ENCODE measurements at places on chromosomes 2 and 18.

- DNase-seq, result no peak
Observed at GRCh38 chr2:234971496-234971895, 19.7 kb downstream of the SH3BP4 start.

- DNase-seq, result no peak
Observed at GRCh38 chr18:50717563-50717962, 102.3 kb downstream of the MRO start.

GRCh38 chr2:63514781-63515180, 73.5 kb downstream of the WDPCP start:
- DNase-seq, result no peak

DNA sequence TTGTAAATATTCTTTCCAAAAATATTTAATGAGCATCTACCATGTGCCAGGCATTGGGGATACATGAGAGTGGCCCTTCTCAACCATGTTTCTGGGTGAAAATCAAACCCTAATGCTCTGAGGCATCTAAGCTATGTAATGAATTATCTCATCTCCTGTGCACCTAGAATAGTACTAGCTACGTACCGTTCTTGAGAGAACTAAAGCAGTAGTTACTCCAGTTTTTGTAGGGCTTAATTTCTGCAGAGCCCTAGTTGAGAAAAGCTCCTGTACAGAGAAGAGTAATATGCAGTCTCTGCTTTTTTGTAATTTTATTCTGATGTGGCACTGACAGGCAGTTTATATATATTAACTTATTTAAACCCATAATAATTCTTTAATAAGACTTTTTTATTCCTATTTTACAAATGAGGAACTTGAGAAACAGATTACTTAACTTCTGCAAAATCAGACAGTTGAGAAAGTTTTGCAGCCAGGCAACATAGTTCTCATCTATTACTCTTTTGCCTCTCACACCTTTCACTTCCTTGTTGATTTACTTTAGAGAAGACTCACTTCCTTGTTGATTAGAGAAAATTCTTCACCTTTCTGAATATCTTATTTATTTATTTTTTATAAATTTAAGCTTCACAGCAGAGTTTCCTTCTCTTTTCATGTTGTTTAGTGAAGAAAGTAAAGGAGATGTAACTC, 3.1 kb downstream of the SPOPL start:
- no peak for DNase-seq

DNA sequence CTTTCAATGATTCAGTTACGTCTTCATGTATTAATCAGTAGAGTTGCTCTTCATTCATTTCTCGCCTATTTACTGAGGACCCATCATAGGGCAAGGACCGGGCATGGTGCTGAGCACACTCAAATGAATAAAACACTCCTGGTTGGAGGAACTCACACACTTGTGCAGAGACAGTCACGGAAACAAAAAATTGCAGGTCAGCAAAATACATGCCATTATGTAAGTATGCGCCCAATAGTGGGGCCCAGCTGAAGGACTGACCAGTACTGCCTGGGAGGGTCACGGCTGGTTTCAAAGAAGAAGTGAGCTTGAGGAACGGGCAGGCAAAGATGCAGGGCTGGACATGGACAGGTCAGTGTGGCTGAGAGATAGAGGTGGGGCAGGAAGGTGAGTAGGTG, 102.9 kb downstream of the DDX1 start:
- no peak for DNase-seq

DNA sequence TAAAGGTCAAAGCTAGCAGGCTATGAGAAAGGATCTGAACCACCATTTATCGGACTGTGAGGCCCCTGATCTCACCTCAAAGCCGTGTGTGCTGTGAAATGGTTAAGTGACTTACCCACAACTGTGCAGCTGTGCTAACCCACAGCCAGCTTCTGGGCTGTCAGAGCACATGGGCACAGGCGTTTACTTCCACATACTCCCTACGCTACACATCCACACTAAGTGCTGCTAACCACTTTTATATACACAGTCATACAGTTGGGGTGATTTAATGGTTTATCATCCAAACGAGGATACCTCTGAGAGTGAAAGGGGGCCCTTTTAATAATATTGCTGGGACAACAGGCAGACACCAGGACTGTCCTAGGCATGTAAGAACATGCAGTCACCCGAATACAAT, 37.3 kb downstream of the CYRIA start:
- DNase-seq, result no peak

GRCh38 chr18:13594551-13594950, 131.8 kb downstream of the FAM210A start:
- no peak for DNase-seq

DNA sequence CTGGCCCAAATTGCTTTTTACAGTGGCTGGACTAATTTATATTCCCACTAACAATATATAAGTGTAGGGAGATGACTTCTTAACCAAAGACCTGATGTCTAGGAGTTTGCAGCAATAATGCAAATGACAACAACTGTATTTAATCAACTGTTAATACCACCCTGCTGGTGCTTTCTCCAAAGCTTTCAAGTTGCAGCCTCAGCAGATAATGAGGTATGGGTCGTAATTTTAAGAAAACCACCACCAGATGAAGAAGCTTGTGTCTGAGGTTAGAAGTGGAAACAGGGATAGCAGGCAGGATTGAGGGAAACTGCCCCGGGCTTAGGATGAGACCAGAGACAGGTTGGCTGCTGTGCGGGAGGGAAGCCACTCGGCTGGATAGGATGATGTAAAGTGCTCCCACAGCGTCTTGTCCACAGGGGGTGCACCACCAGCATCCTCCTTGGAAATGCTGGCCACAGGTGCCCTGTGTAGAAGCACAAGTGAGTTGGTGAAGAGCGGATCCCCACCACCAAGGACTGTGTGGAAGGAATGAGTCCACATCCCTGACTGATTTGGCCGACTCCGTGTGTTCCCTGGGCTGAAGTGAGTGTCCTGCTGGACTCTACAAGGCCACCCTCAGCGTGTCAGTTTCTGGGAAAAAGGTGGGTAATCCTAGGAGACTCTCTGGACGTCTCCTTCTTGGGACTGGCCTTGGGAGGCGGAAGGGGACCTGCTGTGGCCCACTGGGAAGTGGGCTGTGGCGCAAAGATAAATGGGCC, 76.1 kb upstream of the SMAD2 start:
- no peak for DNase-seq

DNA sequence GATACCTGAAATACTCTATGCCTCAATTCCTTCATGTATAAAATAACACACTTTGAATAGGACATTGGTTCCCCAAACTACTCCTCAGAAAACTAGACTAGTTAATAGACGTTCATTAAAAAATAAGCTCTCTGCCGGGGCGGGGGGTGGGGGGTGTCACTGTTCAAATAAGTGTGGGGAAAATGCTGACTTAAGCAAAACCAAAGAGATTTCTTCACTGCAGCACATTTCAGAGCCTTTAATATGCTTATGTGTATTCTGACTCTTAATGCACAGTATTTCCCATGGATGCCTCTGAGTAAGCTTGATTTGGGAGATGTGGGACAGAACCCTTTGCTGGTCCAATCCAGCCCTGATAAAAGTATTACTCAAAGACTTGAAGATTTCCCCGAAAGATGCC, 93.2 kb downstream of the LYPD6 start:
- no peak for DNase-seq

DNA sequence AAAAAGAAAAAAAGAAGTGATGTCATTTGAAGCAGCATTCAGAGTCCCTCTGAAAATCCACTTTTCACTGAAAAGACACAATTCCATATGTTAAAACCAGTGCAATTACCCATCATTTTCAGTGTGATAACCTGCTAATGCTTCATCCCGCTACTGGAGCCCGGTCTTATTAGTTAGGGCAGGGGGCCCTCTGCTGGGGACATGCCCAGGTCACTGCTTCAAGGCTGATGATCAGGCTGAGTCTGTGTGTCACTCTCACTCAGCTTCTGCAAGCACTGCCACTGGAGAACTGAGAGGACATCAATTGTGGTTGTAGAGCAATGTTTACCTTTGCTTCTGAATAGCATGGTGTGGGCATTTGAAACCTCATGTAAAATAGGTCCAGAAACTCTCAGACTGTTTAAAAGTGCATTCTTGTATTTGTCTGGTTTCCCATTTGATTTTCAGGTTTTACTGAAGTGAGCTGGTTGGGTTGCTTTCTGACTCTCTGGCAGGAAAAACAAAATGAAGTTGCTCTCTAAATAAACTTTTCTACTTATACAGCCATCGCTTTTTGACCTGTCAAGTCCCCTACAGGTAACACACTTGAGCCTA, 49.2 kb upstream of the NXPH2 start:
- peak; percentile 67 for DNase-seq

- no peak for DNase-seq
Observed at GRCh38 chr2:107693604-107694003, 133.1 kb upstream of the RGPD4 start.

GRCh38 chr2:143524559-143525401, 395.6 kb downstream of the ARHGAP15 start:
- no peak for DNase-seq

DNA sequence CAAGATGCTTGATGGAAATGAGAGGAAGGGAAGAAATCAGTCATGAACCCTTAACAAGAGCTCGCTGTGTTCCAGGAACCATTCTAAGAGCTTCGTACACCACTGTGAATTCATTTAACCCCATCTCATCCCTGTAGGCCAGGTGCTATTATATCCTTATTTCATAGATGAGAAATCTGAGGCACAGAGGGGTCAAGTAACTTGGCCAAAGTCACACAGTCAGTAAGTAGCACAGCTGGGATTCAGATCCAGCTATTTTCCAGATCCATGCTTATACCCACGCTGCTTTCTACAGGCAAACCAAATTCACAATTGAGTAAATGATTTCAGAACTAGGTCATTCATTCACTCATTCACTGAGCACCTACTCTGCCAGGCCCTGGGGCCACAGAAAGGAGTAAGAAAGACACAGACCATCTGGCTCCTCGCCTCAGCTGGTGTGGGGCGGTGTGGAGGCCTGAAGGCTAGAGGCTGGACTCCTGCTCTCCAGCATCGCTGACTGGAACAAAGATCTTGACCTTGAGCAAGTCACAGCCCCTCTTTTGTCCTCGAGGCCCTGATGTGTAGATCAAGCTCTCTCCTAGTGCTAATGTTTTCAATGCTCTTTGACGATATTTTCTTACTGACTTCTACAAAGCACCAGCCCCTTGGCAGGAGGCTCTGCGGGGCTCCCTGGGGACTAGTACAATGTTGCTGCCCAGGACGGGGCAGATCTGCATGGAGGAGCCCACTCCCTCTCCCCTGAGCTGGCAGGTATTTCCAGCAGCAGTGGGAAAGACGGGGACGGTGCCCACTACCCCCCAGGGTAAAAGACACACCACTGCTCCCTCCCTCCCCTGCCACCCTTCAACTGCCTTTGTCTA, 26.5 kb downstream of the STEAP3 start:
- DNase-seq, result peak; percentile 41

DNA sequence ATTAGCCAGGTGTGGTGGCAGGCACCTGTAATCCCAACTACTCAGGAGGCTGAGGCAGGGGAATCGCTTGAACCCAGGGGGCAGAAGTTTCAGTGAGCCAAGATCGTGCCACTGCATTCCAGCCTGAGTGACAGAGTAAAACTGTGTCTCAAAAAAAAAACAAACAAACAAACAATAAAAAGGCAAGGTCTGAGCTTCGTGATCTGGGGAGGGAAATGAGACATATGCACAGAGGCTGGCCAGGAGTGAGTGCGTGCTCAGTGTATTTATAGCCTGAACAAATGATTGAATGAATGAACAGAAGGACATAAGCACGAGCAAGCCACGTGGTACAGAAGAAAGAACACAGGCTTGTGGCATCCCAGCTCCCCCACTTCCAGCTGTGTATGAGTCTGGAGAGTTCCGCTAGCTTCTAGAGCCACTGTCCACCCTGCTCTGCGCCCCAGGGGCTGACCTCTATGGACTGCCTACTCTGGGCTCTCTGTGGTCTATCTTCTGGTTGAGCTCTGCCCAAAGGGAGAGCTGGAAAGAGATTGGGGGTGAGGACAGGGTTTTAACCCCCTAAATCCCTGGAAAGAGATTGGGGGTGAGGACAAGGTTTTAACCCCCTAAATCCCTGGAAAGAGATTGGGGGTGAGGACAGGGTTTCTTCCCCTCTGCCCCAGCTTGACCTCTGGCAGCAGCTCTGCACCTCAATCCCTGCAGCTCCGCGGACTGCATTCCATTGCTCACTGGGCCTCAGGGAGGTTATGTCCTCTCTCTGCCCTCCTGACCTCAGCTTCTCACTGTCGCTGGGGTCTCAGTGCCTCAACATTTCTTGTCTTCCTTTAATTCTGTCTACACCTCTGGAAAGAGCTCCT, 11.0 kb upstream of the ROCK2 start:
- DNase-seq, result no peak

DNA sequence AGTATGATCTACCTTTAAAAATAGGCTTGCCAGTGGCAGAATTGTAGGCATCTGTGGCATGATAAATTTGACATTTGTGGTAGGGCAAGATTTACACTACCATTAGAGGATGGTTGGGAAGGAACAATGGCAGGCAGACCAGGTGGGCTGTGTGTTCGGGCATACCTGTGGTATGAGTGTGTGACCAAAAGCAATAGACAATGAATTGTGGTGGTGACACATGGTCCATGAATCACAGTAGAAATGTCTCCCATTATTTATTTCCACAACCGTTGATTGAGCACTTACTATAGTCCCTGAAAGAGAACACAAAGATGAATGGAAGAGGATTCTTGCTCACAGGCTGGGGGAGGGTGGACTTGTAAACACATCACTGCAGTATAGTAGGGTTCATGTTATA, 29.9 kb upstream of the RUFY4 start:
- DNase-seq, result no peak

DNA sequence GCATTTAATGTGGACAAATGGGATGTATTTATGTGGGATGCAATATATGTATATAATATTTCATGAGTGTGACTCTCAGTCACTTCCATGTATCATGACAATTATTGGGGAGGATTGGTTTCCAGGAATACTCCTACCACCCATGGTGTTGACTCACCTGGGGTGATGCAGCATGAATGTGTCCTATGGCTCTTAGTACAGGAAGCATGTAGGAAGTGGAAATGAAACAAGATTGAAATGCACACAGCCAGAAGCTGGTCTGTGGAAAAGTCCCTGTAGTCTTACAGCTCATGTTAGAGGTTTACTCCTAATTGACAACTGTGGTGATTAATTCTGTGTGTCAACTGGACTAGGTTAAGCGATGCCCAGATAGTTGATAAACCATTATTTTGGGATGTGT, 89.3 kb upstream of the HAAO start:
- no peak for DNase-seq

DNA sequence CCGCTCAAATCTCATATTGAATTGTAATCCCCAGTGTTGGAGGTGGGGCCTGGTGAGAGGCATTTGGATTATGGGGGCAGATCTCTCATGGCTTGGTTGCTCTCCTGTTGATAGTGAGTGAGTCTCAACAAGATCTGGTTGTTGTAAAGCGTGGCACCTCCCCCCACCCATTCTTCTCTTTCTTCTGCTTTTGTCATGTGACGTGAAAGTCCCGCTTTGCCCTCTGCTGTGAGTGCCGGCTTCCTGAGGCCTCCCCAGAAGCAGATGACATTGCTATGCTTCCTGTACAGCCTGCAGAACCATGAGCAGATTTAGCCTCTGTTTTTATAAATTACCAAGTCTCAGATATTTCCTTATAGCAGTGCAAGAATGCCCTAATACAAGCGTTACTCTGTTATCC, 673.8 kb downstream of the ADCYAP1 start:
- DNase-seq, result no peak

- no peak for DNase-seq
Observed at GRCh38 chr2:197113275-197113711, 186.8 kb upstream of the PGAP1 start.

- no peak for DNase-seq
Observed at GRCh38 chr2:8458503-8459459, 223.1 kb upstream of the ID2 start.

Measured in activated effector memory CD4-positive, alpha-beta T cell treated with anti-CD3 and anti-CD28 coated beads, Interleukin-2, amount 50 U/mL, for 16 hours (primary cell).